ENCODE measurements at places on chromosomes 2 and 18.
A peak's percentile ranks its signal among the peaks of the same experiment; 100 is the strongest.

- no peak for DNase-seq
These were observed 85.3 kb upstream of the TWSG1 start for GRCh38 chr18:9249254-9249653.

GRCh38 chr2:20485612-20486388, 38.9 kb downstream of the RHOB start:
- no peak for DNase-seq

DNA sequence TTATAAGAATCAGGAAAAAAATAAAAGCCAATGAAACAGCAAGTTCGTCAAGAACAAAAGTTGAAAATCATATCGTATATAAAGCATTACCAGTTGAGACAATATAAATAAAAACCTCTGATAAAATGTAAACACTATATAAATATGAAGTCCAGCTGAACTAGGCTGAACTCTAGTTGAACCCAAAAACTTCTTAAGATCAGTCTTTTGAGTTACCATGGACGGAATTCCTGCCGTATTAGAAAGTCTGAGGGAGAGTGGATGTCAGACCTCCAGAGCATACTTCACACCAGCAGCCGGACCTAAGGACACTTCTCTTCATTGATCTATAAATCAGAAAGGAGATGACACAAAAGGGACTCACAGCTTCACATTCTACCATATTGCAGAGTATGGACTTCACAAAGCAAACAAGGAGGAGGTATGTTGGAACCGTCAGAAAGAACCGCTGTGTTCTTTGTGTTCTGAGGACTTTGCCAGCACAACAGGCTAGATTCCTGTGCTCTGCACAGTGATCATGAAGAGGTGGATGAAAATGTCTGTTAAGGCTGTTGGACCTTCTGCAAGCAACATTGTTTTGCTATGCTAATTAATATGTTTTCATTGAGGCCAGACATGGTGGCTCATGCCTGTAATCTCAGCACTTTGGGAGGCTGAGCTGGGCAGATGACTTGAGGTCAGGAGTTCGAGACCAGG, 67.2 kb upstream of the SP5 start:
- no peak for DNase-seq

GRCh38 chr2:30454571-30454970, 7.5 kb downstream of the LCLAT1 start:
- no peak for DNase-seq

GRCh38 chr2:119155633-119156032, 2.9 kb downstream of the C1QL2 start:
- no peak for DNase-seq

- no peak for DNase-seq
These were observed 60.5 kb upstream of the ST3GAL5 start for GRCh38 chr2:85949280-85949679.

- DNase-seq: no peak
These were observed 42.1 kb downstream of the RRM2 start for GRCh38 chr2:10164601-10165000.

DNA sequence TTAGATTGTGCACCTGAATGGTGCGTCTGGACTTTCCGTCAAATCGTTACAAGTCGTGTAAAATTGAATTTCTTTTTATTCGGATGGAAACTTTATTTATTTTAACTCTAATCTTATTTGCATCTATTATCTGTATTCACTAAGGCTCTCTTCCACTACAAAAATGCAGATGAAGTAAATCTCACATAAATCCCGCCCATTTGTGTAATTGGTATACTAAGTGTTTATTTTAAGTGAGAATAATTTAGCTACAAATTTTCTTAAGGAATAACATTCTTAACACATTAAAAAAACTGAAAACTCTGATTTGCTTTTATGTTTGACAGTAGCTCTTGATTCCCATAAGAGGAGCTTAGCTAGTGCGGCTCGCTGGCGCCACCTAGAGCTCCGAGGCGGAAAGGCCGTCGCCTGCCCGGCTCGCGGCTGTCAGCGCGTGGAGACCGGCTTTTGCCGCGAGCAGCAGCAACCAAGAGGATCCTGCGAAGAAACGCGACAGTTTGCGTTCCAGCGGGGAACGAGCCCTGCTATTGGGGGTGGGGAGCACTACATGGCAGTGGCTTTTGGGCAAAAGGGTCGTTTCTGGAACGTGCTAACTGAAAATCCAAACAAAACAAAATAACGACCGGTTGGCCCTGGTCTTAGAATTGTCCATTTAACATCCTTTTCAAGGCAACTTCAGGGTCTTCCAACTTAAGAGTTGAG, 6.7 kb downstream of the SP9 start:
- peak; percentile 81 for DNase-seq

DNA sequence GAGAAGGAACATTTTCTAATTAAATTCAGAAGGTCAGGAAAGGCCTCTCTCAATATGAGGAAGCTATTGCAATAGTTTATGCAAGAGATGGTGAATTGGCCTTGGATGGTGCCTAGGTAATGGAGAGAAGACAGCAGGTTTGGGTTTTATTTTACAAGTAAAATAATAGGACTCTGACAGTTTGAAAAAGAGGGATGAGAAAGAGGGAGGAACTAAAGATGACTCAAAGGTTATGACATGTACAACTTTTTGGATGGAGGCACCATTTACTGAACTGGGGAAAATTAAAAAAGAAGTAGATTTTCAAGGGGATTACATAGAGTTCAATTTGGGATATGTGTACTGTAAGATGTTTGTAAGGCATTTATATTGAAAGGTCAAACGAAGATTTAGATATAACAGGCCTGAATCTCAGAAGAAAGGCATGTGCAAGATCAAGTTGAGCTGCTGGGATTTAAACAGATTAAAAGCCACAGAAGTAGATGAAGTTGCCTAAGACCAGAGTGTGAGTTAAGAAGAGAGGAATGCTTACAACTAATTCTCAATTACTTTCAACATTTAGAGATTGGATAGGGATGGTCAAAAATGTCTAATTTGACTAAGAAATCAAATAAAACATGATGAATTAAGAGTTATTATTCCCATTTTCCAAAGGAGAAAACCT, 12.3 kb upstream of the ASNSD1 start:
- DNase-seq: no peak

DNA sequence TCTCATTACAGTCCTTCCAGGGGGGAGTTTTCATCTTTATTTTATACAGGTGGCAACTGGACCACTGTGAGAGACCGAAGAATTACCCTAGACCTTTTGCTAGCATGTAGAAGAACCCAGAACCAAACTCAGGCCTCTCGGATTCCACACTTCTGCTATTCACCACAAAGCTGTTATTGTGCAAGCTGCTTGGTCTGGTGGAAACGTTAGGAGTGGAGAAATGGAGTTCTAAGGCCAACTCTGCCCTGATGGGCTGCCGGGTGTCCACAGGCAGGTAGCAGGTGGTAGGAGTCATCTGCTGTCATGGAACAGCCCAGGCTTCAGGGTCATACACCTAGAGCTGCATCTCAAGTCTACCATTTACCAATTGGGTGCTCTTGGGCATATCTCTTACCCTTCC, 218.8 kb downstream of the BCL11A start:
- DNase-seq: no peak

DNA sequence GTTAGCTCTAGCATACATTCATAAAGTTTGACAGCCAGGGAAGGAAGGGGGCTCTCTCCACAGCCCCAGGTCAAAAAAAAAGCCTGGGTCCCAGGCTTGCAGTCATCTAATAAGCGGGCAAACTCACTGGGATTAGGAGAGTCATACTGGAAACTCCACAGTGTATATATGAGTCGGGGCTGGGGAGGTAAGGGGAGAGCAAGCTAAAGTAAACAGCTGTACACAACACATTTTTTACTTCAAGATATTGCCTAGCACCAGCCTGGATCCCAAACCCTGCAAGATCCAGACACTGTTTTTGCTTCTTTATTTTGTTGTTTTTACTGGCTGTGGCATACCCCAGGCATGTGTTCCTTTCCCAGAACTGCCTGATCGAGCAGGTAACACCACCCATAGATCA, 291.3 kb upstream of the TANK start:
- no peak for DNase-seq

DNA sequence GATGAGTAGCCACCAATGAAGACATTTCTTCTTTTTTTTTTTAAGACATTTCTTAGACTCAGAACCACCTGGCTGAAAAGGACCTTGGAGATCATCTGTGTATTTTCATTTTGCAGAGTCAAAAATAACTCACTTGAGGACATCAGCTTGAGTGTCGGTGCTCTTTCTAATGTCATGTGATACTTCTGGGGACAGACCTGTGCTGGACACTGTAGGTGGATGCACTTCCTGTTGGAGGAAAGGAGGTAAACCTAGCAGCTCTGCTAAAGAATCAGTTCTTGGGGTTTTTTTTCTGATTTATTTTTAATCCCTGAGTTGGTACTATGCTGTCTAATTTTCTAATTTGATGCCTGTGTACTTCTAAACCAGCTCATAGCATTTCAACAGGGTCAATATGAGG, 283.9 kb upstream of the CRIM1 start:
- DNase-seq: no peak

GRCh38 chr2:230984393-230985220, 11.3 kb upstream of the SPATA3 start:
- DNase-seq: no peak

GRCh38 chr18:22221350-22221749, 52.0 kb downstream of the GATA6 start:
- DNase-seq: no peak

DNA sequence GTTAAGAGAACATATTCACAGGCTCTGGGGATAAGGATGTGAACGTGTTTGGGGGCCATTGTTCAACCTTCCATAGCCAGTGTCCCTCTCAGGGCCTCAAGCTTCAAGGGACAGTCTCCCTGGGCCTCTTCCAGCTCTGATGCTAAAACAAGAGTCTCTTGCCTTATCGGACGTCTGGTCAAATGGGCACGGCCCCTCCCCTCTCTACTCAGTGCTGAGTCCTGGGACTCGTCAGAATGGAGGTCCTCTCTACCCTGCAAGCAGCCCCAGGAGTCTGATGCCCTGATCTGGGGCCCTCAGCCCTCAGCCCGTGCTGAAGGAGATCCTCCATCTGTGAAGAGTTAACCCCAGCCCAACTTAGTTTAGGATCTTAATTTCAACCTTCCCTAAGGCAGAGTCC, 198.2 kb downstream of the ZFP36L2 start:
- DNase-seq: no peak

DNA sequence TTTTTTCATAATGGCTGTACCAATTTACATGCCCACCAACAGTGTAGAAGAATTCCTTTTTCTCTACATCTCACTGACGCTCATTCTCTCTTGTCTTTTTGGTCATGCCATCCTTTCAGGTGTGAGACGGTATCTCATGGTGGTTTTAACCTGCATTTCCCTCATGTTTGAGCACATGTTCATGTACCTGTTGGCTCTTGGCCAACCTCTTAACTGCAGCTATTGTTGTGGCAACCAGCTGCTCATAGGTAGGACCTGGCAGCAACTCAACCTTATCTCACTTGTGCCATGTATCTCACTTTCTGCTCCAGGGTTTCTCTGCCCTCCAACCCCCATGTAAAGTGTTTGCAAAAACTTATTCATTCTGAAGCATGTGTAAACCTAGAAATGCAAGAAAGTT, 167.5 kb downstream of the UPP2 start:
- DNase-seq: no peak

- no peak for DNase-seq
These were observed 214.6 kb downstream of the SETBP1 start for GRCh38 chr18:44895176-44895798.

GRCh38 chr2:159774370-159774990, 23.5 kb downstream of the CD302 start:
- DNase-seq: no peak

- DNase-seq: no peak
These were observed 327.6 kb downstream of the RDH14 start for GRCh38 chr2:18232731-18233438.
